Stimulated activated CD8-positive, alpha-beta memory T cell treated with anti-CD3 and anti-CD28 coated beads, Interleukin-15, amount 100 ng/mL, for 24 hours (primary cell): ENCODE measurements at places on chromosomes 2 and 18.

DNA sequence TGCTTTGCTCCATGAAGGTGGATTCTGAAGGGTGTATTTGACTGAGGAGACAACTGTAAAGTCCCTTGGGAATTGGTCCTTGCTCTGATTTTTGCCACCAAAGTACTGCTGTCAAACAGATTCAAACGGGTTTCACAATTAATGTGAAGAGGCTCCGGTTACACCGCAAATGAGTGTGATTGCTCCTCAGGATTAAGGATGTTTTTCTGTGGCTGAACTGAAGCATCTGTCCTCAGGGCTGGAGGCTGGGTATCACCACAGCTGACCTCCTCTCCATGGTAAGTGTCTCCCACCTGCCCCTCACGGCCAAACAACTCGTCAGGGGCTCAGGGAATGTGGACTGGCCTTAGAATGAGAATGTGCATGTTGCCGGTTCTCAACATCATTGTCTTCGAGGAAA is 130.4 kb upstream of the NDUFV2 start:
- no peak for DNase-seq

GRCh38 chr18:53952700-53953099 is 271.8 kb downstream of the MBD2 start:
- DNase-seq: no peak

DNA sequence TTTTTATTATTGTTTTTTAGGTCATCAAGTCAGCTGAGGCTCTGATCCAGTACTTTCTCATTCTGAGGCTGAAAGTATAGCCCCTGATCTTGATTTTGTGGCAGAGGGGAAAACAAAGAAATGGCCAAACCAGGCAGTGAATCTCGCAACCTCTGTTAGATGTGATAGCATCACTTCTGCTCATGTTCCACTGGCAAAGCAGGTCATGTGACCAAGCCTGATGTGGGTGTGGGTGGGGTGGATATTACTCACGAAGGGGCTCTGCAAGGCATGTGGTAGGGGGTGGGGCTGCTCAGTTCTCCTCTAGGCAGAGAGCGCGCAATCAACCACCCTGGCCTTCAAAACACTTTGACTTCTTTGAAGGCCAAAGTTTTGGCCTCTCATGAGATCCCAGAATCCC is 254.2 kb downstream of the MYCN start:
- DNase-seq: no peak

DNA sequence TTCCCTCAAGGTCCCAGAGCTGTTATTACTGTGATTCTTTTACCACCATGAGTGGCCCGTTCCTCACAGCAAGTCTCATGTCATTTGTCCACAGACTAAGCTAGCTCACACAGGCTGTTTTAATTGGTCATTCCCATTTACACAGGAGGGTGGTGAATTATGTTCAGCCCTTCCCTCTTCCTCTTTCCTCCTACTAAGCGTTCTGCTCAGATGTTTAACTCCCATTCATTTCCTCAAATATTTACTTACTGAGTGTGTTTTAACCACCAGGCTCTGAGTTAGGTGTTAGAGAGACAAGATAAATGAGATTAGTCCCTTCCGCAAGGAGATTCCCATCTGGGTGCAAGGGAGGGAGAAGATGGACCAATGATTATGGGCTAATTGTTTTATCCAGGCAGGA is 403.6 kb upstream of the ACVR2A start:
- no peak for DNase-seq

GRCh38 chr2:18339326-18339725 is 221.1 kb downstream of the RDH14 start:
- DNase-seq: no peak

GRCh38 chr18:8215741-8216140 is 393.5 kb upstream of the RAB12 start:
- no peak for DNase-seq

DNA sequence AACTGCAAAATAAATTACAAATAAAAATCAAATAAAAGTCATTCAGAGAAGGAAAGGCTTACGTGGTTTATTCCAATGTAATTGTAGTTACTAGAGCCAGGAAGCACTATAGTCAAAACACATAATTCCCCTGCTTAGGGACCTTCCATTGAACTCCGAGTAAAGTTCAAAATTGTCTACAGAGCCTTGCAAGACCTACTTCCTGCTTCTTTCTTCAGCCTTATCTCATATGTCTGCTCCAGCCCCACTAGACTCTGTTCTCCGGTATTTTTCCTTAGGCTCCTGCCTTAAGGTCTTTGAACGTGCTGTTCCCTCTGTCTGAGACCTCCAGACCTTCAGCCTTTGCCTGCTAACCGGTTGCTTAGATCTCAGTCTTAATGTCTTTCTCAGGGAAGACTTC is 104.3 kb downstream of the ARL6IP6 start:
- no peak for DNase-seq

DNA sequence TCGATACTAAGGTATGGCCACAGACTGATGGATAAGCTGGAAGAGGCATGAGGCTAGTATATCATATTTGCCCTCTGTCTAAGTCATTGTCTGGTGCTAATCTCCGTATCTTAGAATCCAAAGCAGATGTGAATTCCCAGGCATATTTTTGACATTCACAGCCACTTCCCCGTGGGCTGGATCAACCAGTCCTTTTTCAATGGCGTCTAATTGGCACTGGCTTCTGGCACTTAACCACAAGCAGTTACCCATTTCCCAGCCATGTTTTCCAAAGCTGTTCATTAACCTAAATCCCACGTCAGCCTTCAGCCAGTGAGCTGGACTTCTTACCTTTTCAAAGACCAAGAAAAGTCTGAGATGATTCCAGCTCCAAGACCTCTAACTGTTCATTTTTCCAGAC is 20.7 kb upstream of the ZNF407 start:
- DNase-seq: no peak

DNA sequence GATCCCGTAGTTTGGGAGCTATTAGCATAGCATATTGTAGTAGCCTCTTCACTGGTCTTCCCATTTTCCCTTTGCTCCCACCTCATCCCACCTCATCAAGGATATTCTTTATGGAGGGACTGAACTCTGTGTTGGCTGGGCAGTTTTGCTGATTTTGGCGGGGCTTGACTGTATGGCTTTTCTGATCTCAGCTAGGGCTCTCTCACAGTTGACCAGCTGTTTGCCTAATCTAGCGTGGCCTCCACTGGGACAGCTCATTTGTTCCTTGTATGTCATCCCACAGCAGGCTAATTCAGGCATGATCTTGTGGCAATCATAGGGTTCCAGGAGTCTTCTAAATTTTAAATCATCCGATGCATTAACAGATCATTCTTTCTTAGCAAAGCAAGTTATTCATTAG is 30.2 kb upstream of the MTX2 start:
- no peak for DNase-seq

DNA sequence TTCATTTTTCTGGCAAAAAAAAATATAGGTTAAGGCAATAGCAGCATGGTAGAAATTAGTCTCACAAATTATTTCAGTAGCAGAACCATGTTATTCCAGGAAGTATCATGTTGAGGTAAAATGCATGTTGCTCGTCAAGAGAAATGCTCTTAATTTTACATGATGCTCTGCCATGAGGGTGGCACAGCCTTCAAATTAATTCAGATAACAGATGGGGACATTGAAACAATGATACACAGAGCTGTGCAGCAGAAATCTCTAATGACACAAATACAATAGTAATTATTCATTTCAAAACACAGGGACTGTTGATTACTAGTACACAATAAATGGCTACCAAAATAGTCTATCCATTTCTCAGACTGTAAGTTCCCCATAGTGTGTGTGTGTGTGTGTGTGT is 24.8 kb downstream of the GAREM1 start:
- DNase-seq: no peak

- DNase-seq: no peak
Measured at GRCh38 chr2:229087843-229088516, 183.1 kb downstream of the PID1 start.

DNA sequence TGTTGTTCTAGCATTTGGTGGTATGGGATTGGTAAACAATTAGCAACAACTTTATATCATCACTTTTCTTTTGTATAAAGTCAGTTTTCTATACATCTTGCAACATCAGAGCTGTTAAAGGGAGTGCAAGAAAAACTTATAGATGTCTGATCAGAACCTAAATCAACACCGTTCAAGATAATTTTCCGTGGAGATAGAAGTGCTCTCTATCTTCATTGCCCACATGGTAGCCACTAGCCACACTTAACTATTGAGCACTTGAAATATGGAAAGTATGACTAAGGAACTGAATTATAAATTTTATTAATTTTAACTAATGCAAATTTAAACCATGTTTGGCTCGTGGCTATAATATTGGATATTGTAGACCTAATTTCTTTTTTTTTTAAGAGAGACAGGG is 5.2 kb downstream of the TTC27 start:
- DNase-seq: no peak

- DNase-seq: peak; percentile 74
Measured at GRCh38 chr2:27380626-27381545, at the start of gene ZNF513. TSS of gene ZNF513 (minus strand) at chr2:27380734. CDS start at chr2:27380526, 208 bp downstream.

GRCh38 chr2:177489719-177490301 is 97.2 kb downstream of the AGPS start:
- DNase-seq: no peak

- DNase-seq: no peak
Measured at GRCh38 chr2:25000036-25000435, 28.3 kb upstream of the DNAJC27 start.

- no peak for DNase-seq
Measured at GRCh38 chr18:77086034-77086433, 46.5 kb downstream of the MBP start.

DNA sequence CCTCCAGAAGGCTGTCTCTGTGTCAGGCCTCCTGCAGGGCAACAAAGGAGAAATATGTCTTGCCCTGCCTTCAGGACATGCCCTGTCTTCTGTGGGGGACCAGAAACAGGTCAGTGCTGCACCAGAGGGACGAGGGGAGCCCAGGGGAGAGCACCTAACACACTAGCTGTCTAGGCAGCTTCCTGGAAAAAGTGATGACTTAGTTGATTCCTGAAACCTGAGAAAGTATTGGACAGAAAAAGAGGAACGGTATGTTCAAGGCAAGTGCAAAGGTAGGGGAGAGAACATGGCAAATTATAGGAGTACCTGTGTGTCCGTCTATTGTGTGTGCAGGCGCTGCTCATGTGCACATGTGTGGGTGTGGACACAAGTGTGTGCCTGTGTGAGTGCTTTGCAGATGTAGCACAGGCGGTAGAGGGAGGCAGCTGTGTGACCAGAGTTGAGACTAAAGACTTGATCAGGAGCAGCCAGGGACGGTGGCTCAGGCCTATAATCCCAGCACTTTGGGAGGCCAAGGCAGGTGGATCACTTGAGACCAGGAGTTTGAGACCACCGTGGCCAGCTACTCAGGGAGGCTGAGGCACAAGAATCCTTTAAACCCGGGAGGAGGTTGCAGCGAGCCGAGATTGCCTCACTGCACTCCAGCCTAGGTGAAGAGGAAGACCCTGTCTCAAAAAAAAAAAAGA is 119.5 kb downstream of the GYPC start:
- no peak for DNase-seq

GRCh38 chr18:6452194-6452593 is 37.5 kb upstream of the L3MBTL4 start:
- DNase-seq: no peak

GRCh38 chr2:33246432-33246831 is 230.0 kb upstream of the RASGRP3 start:
- no peak for DNase-seq

GRCh38 chr2:172708247-172708646 is 27.4 kb upstream of the RAPGEF4 start:
- DNase-seq: no peak

GRCh38 chr2:153287109-153287801 is 191.3 kb downstream of the RPRM start:
- DNase-seq: no peak

DNA sequence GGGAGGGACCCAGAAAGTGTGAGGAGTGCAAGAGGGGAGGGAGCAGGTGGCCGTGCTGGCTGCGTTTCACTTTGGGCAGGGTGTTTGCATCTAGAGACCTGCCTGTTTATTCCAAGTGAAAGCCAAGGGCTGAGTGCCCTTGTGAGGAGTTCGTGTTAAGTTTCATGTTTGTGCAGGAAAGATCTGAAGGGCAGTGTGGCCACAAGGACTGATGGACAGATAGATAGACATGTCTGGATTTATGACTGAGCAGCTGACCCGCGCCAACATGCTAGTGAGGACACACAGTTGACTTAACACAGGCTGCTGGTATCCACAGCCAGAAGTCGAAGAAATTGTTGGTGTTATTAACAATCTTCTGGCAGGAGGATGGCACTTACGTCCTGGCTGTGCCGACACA is 387.6 kb upstream of the TNP1 start:
- no peak for DNase-seq

GRCh38 chr2:17483496-17483895 is 34.7 kb downstream of the RAD51AP2 start:
- no peak for DNase-seq

GRCh38 chr2:160694221-160694620 is 200.6 kb upstream of the RBMS1 start:
- no peak for DNase-seq

DNA sequence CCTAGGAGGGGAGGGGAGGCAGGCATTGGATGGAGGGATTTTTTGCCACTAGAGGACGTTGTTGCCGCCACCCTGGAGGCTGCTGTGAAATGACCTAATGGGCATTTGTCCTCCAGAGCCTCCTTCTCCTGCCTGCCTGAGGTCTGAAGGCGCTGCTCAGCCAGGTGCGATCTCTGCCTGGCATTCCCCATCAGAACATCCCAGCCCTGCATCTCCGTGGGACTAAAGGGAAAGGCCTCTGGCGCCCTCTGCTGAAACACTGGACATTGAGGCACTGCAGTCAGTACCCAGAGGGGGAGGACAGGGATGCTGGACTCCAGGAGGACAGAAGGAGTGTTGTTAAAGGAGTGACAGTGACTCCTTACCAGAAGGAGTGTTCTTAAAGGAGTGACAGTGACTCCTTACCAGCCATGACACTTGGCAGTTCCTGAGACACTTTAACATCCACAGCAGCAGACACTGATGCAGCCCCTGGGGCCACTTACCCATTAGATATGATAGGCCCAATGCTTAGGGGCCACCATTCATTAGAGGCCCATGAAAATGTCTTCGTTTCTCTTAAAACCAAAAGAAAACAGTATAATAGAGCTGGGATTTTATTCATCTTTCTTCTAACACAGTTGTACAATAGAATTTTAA is 17.0 kb downstream of the THNSL2 start:
- no peak for DNase-seq

DNA sequence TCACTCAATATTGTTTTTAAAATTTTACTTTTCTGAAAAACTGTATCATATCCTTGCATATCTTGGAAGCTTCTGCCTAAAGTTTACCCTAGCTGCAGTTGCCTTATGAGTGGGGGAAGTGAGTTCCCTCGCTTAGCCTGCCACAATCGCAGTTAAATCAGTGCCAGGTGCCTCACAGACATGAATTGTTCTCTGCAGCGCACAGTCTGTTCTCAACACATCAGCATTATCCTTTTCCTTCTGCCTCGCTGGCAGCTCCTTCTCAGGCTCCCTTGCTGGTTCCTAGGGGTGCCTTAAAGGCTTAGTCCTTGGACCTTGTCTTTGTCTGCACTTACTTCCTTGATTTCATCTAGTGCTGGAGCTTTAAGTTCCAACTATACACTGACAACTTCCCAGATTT is 132.8 kb downstream of the TTC27 start:
- DNase-seq: no peak

- no peak for DNase-seq
Measured at GRCh38 chr2:201118961-201119854, 3.2 kb downstream of the CFLAR start.
